ENCODE measurements at places on chromosomes 6 and 20.

DNA sequence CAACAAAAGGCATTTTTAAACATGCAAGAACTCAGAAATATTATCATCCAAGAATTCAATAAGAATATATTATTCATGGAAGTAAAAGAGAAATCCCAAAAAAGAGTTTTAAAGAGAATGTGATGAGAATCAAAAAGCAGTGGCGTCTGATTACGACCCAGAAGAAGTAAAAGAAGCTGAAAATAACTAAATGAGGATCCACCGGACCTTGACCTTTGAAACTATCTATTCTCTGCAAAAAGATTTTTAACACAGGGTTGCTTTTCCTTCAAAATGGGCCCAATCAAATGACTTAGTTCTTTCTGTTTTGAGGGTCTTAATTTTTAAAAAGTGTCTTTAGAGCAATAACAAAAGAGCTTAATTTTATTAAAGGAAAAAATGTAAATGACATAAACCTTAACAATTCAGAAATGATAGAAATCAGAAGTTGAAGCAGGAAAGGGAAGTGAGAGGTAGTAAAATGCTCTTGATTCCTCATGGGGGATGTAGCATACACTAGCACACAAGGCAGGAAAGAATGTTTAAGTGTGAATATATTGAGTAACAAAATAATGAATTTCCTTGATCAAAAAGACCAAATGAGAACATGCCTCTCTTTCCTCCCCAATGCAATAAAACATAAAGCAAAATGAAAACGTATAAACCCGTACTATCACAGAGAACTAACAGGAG, 223.1 kb upstream of the PRDM1 start:
- DNase-seq: peak; percentile 26

- no peak for DNase-seq
These were observed 209.1 kb upstream of the CDYL start for GRCh38 chr6:4567141-4567540.

DNA sequence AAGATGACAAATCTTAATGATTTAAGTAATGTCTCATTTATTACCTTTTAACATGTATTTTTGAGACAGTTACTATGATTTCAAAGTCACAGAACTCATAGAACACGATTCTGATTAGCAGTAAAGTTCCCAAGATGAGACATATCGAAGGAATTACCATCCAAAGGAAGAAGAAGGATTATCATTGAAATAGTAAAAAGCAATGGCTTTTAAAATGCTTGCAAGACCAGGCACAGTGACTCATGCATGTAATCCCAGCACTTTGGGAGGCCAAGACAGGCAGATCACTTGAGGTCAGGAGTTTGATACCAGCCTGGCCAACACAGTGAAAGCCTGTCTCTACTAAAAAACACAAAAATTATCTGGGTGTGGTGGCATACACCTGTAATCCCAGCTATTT, 219.2 kb downstream of the KHDC1L start:
- no peak for DNase-seq

- no peak for DNase-seq
These were observed 49.4 kb upstream of the CD83 start for GRCh38 chr6:14068133-14068532.

- DNase-seq: no peak
These were observed 44.8 kb downstream of the AKAP12 start for GRCh38 chr6:151284548-151285017.

- no peak for DNase-seq
These were observed 30.6 kb downstream of the DACT2 start for GRCh38 chr6:168288781-168289570.

GRCh38 chr6:95786802-95787201, 209.5 kb downstream of the MANEA start:
- DNase-seq: no peak

DNA sequence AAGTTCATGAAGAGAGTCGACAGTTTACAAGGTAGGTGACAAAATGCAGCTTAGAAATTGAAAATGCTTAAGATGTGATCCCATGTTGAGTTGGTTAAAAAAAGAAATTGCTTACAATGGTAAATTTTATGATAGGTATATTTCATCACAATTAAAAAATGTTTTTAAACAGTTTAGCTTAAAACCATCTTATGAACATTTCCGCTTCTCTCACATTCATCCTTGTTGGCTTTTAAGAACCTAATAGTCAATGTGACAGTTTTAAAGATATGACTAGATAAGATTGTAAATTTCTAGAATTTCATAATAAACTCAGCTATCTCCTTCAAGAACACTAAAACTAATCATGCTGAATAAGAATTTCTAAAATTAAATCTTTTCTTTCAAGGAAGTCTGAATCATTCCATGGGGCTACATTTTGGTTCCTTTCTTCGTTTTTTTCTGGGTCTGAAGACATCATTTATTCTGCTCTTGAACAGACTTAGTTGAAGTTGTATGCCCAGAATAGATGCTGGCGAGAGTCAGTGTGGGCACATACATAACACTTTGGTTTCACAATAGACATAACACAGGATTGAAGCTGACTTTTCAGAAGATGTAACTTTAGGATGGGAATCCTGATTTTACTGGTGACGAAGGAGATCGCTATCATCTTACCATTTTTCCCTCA, 35.9 kb upstream of the LTV1 start:
- no peak for DNase-seq

- DNase-seq: no peak
These were observed 6.5 kb upstream of the BNIP5 start for GRCh38 chr6:36343109-36343680.

DNA sequence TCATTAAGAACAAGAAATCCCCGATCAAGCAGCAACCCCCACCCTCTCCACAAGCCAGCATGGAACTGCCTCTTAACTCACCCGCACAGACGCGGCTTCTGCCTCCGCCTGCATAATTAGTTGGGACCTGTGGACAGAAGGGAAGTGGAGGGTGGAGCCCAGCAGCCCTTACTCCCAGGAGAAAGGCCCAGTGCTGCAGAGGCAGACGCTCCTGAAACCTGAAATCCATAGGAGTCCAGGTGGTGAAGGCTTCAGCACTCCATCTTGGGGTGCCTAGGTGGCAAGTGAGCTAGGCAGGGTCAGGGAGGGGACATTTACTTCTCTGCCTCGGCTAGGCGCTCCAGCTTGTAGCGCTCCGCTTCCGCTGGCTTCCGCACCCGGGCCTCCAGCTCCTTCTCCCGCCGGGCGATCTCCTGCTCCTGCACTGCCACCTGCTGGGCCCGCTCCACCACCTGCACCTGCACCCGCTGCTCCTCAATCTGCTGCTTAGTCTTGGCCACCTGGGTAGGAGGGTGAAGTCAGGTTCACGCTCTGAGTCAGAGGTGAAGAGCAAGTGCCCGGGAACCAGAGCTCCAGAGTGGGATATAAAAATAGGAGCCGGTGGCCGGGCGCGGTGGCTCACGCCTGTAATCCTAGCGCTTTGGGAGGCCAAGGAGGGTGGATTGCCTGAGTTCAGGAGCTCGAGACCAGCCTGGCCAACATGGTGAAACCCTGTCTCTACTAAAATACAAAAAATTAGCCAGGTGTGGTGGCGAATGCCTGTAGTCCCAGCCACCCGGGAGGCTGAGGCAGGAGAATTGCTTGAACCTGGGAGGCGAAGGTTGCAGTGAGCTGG, 10.7 kb downstream of the TUBB start:
- DNase-seq: peak; percentile 85

DNA sequence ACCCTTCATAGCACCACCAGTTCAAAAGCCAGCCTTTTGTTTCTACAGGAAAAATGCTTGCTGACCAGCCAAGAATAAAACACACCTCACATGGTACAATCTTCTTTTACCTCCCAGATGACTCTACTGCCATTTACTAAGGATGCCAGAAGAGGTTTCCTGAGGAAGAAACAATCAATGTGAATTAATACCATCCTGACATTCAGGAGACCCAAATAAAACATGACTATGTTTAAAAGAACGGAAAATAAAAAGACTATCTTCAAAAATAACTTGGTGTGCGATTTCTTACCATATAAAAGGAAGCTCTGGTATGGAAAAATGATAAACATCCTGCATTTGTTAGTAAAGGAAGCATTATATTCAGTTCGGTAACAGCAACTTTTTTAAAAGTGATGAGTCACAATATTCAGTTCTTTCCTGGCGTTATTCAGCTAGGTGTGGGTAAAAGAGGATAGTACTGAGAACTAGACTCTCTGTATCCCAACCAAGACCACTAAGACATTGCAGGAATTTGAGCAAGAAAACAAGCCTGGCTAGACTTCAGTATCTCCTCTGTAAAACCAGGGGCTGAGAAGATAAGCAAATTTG, 16.3 kb downstream of the COL21A1 start:
- no peak for DNase-seq

GRCh38 chr6:88365230-88365629, 199.1 kb upstream of the CNR1 start:
- no peak for DNase-seq

DNA sequence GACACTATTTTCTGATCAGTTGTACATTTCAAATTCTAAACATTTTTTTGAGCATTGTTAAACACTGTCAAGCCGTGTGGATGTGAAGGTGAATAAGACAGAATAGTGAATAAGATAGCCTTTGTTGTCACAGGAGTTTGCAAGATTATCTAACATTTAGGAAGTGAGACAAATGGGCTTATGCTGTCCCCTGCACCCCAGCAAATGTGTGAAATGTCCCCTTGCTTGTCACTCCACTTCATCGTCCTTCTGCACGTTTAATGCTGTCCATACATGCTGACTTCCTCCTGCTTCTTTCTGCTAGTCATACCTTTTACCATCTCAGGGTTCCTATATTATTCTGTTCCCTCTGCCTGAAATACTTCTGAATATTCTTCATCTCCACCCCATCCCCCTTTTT, 62.6 kb downstream of the CBFA2T2 start:
- DNase-seq: peak; percentile 20

DNA sequence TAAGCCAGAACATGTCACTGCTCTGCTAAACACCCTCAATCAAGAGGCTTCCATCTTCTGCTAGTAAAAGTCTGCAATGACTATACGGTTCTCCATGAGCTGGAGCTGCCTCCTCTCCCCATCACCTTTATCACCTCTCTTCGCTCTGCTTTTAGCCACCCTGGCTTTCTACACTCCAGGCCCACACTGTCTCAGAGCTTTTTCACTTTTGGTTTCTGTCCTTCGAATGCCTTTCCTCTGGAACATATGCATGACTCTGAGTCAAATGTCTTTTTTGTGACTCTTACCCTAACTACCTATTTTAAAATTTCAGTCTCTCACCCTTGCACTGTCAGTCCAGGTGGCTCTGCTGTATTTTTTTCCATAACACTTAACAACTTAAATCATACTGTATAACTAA, 525.4 kb upstream of the RNF217 start:
- no peak for DNase-seq

DNA sequence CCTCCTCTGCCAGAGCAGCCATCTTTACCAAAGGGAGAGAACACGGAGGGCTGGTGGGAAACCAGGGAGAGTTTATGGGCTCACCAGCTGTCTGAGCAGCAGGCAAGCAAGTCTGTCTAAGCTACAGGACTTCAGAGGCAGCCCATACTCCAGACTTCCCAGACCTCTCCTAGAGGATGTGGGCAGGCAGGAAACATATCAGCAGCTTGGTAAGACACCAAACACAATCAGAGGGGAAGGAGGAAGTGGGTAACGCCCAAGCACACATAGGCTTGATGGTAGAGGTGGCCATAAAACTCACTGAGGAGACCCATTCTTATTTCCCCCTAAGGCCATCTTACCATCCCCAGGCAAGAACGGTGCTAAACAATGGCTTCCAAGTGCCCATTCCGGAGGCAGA, 143.1 kb upstream of the ARID1B start:
- DNase-seq: no peak

DNA sequence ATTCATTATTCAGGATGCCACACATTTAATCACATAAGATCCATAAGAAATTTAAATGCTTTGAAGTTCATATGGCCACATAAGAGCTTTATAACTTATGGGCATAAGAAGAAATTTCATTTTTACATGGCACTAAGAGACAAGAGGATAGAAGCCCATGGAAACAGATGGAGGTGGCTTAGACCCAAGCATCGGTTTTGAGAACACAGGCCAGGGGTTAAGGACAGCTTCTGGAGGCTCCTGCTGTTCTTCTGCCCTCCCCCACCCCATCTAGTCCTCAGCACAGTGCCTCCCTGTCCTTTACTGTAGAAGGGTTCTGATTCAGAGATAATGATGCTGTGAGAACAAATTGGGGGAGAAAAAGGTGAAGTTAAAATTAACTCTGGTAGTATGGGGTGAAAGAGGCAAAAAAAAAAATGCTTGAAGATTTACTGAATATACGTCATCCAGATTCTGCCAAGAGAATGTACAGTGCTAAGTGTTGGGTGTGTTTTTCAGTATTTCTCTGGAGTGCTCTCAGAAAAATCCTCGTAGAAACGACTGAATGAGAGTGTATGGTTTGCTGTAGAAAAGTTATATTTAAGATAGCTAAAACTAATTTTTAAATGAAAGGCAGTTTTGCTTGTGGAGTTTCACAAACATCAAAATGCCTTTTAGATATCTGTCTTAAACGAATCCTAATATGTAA, 539.7 kb downstream of the QKI start:
- no peak for DNase-seq

GRCh38 chr6:11766589-11767450, 11.8 kb downstream of the ADTRP start:
- no peak for DNase-seq

DNA sequence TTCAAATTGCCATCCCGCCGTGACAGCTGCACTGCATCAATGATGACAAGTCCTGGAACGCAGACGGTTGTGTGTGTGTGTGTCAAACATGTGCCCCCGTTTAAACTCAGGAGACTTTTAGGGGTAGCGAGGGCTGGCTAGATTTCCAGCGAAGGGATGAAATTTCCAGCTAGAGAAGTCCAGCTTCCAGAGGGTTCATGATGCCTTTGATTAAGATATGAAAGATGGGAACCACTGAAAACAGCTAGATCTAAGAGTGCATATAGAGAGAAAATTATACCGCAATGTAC, 644 bp downstream of the KIZ start:
- DNase-seq: no peak

- DNase-seq: no peak
These were observed 123.9 kb downstream of the MAFB start for GRCh38 chr20:40565001-40565681.

- no peak for DNase-seq
These were observed 7.9 kb upstream of the WFDC10A start for GRCh38 chr20:45621593-45621992.

- no peak for DNase-seq
These were observed 441.7 kb upstream of the JARID2 start for GRCh38 chr6:14804001-14804784.

GRCh38 chr6:170050591-170051041, 240.3 kb downstream of the DLL1 start:
- no peak for DNase-seq

- DNase-seq: no peak
These were observed 29.3 kb upstream of the TBC1D7 start for GRCh38 chr6:13357551-13358075.

- DNase-seq: no peak
These were observed 97.2 kb upstream of the MAP7 start for GRCh38 chr6:136647363-136647852.
